ENCODE measurements at places on chromosomes 6 and 20.

GRCh38 chr6:109093732-109094415 is 772 bp downstream of the SESN1 start:
- DNase-seq = peak; percentile 16

DNA sequence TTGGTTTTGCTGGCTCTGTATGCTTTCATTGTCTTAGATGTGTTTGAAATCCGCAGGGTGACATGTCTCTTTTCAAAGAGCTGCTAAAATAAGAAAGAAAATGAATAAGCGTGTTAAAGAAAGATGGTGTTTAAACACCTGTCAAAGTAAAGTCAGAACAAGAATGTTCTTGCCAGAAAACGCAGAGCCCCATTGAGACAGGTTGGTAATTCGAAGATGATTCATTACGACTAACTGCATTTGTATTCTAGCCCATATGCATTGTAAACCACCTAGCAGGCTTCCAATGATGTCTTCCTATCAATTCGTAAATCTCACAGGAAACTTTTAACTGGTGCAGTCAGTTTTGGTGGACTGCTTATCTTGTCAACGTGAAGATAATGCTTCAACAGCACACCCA is 16.8 kb downstream of the PHACTR2 start:
- no peak for DNase-seq

- DNase-seq = no peak
These were observed 110.3 kb downstream of the SLC35F1 start for GRCh38 chr6:118017301-118017848.

- DNase-seq = no peak
These were observed 8.8 kb downstream of the CDH4 start for GRCh38 chr20:61260905-61261304.

GRCh38 chr6:6749702-6750491 is 161.4 kb downstream of the LY86 start:
- peak; percentile 95 for DNase-seq

GRCh38 chr6:113855500-113856374 is 1.4 kb upstream of the MARCKS start:
- DNase-seq = no peak

- DNase-seq = no peak
These were observed 58.2 kb downstream of the ZNF831 start for GRCh38 chr20:59221707-59222252.

DNA sequence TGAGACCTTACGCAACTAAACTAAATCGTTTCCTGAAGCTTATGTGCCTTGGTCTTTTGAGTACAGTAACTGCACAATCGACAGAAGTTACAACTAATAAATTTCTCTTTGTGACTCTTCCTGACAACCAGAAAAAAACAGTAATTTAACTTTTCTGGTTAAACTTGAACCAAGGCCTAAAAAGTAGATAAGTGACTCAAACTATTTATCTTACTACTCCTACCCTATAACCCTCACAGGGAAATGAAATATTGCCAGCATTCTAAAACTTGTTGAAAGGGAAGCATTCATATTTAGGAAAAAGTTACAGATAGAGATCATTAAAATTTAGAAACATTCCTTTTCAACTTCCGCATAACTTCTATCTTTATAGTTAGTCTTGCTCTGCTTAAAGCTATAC is 1034.4 kb downstream of the EYS start:
- no peak for DNase-seq

- no peak for DNase-seq
These were observed 277.1 kb downstream of the KHDC1L start for GRCh38 chr6:72948153-72948552.

DNA sequence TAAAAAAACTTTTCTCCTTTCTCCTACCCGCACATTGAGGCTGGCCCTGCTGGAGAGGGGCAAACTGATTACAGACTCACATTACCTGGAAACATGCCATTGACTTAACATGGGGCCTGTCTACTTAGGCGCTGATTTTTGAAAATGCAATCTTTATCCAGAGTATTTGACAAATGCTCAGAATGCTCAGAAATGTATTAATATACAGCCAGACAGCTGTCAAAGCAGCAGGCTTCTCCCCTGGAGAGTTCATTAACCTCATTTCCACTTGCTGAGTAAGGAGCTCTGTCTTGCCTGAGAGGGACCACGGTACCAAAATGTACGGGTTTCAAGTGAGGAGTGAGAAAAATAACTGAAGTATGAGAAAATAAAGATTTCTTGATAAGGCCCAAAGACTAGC is 95.7 kb downstream of the PAX1 start:
- no peak for DNase-seq

DNA sequence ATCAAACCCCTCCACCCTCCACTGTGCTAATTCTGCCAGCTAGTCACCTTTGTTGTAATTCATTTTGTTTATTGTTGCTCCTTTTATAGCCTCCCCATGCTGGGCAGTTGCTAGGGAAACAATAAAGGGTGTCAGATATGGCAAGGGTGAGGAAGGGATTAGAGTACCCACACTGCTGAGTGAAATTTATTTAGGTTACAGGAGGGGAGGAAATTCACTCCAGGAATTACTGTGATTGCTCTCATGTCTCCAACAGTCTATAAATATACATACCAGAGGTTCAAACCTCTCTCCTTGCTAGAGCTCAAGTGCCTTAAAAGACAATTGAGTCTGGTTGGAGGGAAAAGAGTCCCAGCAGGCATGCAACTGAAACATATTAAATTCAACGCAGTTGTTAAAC is 90.6 kb upstream of the ADGRF1 start:
- no peak for DNase-seq

DNA sequence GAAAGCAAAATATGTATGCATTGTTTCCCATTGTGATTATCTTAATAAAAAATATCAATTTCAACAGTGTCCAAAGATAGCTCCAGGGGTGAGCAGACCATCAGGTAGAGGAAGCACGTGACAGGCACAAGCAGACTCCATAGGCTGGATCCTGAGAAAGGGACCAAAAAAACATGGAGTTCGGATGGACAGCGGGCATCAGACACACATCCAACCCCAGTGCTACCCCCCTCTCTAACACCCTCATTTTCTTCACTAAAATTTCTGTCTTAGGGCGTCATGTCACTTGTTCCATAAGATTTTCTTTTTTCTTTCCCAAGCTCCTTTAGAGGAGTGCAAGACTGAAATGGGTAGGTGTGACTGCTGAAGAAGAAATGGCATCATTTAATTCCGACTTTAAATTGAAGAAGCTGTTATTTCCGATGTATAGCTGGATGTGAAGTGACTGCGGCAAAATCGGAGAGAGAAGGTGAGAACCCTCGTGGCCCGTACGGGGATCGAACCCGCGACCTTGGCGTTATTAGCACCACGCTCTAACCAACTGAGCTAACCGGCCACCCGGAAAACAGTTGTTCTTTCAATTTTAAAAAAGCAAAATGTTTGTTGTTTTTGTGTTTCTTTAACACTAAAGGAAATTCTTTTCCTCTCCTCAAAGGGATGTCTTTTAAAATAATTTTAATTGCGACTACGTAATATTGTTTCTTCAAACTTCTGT is 10.3 kb upstream of the PRSS16 start:
- no peak for DNase-seq

GRCh38 chr6:163173741-163174140 is 240.8 kb upstream of the QKI start:
- DNase-seq = no peak

DNA sequence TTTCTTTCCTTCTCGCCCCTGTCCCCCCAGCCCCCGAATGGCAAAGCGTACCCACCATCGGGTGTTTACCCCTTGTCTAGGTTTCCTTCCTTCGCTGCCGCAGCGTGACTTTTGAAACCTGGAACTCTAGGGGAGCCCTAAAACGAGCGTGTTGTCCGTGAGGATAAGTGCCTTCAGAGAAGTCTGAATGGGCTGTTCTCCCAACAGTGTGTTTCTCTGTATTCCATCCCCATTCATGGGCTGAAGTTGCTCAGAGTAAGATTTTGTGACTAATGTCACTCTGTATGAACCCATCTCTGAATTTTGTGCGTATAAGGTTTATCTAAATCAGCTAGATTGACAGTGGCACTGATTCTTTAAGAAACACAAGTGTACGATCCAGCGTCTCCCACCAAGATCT is 949 bp downstream of the MACROD2 start:
- DNase-seq = no peak

- DNase-seq = no peak
These were observed 563.1 kb downstream of the RFPL4B start for GRCh38 chr6:112910256-112910655.

- DNase-seq = no peak
These were observed 69.1 kb downstream of the MYB start for GRCh38 chr6:135250234-135250633.

DNA sequence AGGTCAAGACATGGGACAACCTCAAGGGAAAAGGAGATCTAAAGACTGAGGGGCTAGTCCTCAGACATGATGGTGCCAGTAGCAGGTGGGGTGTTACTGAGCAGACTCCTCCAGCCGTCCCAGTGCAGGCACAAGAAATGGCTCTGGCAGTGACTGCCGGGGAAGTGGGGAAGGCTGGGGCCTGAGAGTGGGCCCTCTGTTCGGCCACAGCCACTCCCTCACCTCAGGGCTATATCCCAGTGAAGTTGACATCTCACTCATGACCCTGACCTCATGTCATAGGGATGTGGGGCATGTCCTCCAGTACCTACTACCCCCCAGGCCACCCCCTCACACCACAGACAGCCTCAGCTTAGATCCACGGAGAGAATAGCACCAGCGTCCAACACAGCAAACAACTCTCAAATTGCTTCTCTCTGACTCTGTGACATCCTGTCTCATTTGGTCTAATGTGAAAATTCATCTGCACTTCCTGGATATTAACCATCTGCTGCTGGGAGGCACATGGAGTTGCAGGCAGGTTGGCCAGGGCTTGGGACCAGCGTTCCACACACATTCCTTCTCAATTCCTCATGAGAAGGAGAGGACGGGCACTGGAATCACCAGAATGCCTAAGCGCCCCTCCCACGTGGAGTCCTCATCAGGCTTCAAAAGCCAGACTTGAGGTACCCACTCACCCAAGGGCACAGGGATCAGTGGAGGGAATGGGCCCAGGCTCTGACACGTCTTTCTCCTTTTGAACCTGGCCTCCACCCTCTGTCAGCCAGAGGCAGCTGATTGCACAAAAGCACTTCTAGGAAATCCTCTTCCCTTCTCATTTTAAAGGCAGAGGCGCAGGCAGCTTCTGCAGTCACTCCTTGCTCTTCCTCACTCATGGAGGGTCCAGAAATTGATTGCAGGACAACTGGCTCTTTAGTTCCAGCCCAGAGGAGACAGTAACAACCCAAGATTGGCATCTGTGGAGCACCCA is 163.6 kb upstream of the CST7 start:
- no peak for DNase-seq

DNA sequence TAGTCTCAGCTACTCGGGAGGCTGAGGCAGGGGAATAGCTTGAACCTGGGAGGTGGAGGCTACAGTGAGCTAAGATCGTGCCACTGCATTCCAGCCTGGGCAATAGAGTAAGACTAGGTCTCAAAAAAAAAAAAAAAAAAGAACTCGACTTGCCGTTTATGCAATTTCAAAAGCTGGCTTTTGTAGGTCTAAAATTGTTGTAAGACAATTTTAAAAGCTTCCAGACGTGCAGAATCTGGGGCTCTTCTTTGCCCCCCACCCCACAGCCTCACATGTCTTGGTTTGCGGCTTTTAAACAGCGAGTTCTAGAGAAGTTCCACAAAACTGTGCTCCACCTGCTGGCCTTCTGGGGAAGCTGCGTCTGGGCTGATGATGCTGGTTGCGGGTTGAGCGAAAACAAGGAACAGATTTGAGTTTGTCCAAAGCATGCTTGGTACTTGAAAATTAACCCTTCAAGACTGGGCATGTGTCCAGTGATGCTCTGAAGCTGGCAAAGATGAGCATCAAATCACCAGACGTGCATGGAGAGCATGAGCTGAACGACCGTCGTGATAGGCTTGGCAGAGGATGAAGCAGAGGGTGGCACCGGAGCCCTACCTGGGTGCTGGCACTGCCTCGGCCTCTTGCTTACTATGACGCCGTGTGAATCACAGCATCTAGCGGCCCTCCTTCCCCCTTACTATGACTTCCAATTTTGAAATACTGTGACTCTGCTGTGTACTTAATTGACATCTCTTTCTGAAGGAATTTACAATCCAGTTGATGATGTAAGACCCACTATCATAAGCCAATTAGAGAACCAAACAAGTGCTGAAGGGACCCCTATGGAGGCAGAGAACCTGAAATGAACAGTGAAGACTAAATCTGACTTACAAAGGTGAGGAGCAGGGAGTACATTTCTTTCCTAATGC is 171.4 kb downstream of the GMPR start:
- DNase-seq = peak; percentile 72

DNA sequence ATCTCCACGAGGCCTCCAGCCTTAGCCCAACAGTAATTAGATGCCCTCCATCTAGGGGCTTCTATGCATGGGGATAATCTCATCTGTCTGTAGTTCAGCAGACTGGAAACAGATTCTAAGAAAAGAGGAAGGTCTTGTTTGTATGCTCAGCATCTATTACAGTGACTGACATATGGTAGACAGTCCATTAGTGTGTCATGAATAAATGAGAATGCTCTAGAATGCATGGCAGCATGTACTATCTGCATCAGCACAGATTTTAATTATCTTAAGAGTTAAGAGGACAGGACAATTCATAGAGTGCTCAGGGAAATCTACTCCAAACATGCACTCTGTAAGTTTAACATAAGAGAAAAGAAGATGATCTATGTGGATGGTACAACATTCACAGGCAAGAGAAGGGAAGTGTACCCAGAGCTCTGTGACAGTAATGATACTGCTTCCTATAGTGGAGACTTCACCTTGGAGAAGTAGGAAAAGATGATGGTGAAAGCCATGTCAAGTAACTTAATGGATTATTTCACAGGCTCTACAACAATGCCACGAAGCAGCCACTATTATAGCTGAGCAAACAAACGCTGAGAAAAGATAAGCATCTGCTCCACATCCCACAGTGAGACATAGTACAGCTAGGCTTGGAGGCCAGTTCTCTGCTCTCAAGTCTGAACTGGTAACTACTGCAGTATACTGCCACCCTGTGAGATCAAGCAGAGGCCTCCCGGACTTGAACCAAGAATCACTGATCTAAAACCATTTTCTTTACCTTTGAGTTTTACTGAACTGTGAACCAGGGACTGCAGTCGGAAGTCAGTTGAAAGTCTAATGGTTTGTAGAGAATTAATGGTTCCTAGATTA is 309.2 kb upstream of the SPTLC3 start:
- no peak for DNase-seq

- no peak for DNase-seq
These were observed 11.5 kb downstream of the PEDS1 start for GRCh38 chr20:50141811-50142561.

GRCh38 chr6:28489366-28490204 is 26.0 kb downstream of the GPX6 start:
- no peak for DNase-seq

- no peak for DNase-seq
These were observed 312.8 kb upstream of the SULF2 start for GRCh38 chr20:48098099-48098498.

- DNase-seq = no peak
These were observed 83.7 kb upstream of the ARMC2 start for GRCh38 chr6:108764580-108764950.

- DNase-seq = no peak
These were observed 239.8 kb downstream of the ARID1B start for GRCh38 chr6:157017022-157017421.

Measured in AML-193 (cell line).